Gastrocnemius medialis (tissue), 4 donors: ENCODE measurements at places on chromosomes 7 and 10.

- no peak for DNase-seq
These were observed 6.1 kb upstream of the SH3PXD2A start for GRCh38 chr10:103861505-103861904.

DNA sequence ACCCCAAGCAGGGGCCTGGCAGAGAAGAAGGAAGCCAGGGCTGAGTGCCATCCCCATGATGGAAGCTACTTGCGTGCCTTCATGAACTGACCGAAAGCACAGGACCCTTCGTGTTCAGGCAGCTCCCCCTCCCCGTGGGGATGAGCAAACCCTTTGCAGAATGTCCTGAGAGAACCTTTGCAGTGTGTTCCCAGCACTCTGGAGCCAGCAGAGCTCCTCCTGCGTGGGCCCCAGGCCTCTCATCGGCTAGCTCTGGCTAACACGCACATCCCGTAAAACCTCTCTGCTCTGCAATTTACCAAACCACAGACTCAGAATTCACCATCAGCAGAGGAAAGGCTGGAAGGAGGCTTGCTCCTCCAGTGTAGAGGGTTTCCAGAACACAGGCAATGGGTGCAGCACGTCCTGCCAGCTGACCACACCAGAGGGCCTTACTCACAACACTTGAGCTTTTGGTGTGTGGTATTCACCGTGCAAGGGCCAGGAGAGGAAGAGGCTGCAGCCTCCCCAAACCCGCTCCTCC lies 3.1 kb downstream of the SH3PXD2A start:
- no peak for DNase-seq

DNA sequence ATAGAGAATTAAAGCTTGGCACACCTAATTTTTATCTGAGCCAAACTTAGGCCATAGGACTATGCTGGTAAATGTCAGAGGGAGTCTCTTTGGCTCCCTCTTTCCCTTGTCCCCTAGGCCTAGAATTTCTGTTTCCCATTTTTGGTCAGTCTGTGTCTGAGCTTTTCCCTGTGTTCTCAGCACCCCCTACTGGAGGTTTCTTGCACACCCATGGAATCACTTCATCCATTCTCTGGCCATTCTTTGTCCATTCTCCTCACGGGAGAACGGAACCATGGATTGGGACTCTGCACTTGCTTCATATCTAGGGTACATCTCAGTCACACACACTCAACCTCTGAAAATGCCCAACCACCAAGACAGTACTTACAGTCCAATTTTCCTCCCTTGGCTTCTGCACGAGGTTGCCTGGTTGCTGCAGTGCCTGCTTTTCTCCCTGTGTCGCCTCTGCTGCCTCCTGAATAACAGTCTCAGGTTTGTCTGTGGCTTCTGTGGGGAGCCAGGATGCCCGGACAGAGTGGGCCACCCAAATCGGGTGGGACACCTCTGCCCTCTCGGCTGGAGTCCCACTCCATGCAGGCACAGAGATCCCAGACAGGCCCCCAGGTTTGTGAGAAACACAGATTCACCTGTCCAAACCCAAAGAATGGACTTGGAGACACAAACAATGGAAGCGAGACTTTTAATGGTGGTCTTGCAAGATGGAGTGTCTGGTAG lies 35.1 kb upstream of the DNAH11 start:
- no peak for DNase-seq

DNA sequence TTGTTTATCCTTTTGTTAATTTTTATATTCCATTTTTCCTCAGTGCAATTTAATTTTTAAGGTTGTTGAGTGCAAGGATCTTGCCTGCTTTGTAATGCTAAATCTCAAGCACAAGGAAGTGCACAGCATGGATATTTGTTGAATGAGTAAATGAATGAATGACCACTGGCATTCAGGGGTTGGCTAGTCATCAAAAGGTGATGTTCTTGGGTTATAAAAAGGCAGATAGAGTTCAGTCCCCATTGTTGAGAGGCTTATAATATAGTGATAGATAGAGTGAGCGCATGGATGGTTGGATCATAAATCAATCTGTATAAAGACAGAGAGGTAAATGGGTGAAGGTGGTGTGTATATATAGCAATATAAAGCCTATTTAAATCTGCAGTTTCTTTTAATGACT lies 193.2 kb upstream of the KLF6 start:
- DNase-seq = no peak

DNA sequence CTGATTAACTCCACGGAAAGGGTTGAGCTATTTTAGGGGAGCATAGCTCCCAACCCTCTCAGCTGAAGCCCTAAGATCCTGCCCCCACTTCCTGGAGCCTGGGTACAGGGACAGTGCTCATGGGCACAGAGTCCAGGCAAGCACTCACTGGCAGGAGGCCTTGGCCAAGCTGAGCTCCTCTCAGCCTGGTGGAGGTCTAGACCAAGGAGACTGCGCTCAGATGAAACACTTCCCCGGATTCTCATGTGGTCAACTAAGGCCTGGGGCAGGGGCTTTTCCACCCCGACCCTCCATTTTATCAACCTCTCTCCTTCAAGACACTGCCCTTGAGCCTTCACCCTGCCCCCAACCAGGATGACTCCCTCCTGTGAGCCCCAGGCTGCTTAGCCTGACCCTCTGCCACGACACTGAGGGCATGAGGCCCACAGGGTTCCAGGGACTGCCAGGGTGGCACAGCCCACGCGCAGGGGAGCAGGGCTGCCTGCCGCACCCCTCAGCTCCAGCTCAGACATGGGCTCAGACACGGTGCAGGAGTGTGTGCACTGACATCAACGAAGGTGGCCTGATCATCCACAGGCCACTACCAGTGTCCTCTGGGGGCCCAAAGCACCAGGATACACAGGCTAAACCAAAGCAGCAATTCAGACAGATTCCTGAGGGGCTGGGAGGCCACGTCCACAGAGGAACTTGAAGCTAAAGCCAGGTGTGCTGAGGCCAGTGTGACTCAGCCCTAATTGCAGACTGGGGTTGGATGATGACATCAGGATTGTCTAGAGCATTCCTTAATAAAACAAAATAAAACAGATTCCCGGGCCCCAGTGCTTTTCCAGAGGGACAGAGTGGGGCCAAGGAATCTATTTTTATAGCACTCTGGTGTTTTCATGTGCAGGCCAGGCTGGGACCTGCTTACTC lies 18.8 kb downstream of the CHAT start:
- DNase-seq = no peak

GRCh38 chr10:63246356-63246755 lies 113.2 kb downstream of the NRBF2 start:
- DNase-seq = no peak

DNA sequence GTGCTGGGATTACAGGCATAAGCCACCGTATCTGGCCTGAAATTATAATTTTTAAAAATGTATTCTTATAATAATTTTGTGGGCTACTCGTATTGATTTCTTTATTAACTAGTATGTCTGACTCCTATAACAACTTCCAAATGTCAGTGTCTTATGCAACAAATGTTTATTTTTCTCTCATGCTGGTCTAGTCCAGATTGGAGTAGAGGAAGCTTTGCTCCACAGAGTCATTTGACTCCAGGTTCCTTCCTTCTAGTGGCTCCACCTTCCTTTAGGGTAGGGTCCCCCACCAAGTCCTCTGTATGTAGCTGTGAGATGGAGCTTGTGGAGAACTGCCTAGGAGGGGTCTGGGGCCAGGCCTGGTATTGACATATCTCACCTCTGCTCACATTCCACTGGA lies 8.7 kb downstream of the CEP55 start:
- no peak for DNase-seq

DNA sequence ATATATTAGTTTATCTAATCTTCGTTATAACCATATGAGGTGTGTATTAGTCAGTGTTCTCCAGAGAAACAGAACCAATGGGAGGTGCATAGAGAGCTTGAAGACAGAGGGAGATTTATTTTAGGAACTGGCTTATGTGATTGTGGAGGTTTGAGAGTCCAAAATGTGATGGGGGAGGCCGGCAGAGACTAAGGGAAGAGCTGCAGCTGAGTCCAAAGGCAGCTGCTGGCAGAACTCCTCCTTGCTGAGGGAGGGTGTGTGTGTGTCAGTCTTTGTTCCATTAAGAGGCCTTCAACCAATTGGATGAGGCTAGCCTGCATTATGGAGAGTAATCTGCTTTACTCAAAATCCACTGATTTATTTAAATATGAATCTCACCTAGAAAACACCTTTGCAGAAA lies 165.1 kb downstream of the SH3PXD2A start:
- DNase-seq = no peak

DNA sequence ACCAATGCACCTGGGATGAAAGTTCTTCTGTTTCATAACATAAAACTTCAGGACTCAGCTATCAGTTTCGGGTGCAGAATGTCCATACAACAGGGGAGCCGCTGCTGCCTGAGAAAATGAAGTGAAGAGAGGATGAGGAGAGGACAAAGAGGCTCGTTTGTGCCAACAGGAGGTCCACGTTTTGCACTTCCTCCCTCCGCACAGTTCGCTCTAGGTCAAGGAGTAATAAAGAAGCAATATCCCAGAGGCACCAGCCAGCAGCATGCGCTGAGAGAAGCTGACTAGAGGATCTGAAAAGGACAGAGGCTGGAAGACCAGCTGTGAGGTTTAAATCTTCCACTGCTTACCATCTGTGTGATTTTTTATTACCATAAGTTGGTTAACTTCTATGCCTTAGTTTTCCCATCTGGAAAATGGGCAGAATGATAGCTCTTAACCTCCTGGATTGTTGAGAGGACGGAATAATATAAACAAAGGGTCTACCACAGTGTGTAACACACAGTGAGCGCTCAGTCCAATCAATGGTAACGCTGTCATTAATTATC lies 709 bp downstream of the GPAM start:
- DNase-seq = no peak

- DNase-seq = no peak
These were observed 542 bp upstream of the SAMD9L start for GRCh38 chr7:93148727-93149126.

- no peak for DNase-seq
These were observed 5.7 kb downstream of the HIP1 start for GRCh38 chr7:75732764-75733630.
